Fibroblast of skin of abdomen (primary cell): ENCODE measurements at places on chromosomes 6 and 20.

DNA sequence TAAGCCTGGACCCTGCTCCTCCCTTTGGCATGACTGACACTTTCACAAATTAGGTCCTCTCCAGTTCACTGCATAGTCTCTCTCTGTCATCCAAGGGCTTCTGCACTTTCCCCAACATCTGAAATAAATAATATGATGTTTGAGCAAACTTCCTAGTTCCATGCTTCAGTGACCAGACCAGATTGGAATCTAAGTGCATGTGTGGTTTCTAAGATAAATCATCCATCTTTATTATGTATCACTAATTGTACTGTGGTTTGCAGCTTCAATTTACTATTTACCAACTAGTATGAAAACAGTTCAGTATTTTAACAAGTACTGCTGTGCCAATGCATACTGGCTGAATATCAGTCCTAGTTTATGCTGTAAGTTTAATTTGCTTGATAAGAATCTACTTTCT lies 18.7 kb downstream of the SESN1 start:
- DNase-seq, result peak; percentile 66

- peak; percentile 53 for DNase-seq
These were observed 102.5 kb downstream of the PRL start for GRCh38 chr6:22194188-22194921.

DNA sequence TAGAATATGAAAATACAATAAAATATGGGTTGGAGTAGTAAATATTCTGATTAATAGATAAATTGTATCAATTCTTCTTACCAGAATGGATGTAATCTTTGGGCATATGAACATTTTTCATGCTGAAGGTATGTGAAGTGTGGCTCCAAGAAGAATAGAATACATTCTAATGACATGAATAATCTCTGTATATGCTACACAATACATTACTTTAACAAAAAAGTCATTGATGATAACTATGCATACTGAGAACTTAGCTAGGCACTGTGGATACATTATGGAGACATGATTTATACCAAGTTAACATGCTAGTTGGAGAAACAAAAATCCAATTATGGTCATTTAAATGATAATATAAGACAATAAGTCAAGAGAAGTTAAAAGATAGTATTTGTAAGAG lies 62.7 kb upstream of the HDAC2 start:
- DNase-seq, result peak; percentile 62

GRCh38 chr20:51169813-51170212 lies 146.9 kb upstream of the KCNG1 start:
- DNase-seq, result no peak

DNA sequence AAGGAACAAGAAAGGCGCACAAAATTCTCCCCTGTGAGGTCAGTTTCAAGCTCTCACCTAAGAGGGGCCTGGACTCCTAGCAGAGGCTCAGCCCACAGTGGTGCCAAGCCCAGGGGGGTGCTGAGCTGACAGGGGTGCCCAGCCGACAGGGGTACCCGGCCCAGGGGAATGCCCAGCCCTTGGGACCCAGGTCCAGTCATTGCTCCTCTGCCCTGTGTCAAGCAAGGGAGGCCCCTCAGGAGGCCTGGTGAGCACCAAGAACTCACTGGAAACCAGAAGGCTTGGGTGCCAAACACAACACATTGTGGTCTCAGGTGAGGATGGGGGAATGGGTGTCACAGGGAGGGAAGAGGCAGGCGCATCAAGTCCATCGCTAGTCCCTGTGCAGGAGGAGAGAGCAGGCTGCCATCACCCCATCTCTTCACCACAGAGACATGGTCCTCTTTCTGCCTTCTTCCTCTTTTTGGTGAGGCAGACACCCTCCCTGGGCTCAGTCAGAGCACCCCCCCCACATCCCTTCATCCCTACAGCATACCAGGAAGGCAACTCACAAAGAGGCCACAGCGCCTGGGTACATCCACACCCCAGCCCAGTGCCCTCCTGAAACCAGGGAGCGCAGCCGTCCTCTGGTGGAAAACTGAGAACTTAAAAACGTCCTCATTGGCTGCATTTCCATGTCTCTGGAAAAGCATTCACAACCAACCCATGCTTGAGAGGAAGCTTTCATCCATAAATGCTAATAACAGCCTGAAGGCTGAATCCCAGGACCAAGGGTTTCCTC lies 111.3 kb downstream of the BANF2 start:
- DNase-seq, result no peak

- DNase-seq, result no peak
These were observed 119.7 kb downstream of the MAP3K4 start for GRCh38 chr6:161111261-161111660.

GRCh38 chr20:5545455-5545854 lies 204.7 kb upstream of the SHLD1 start:
- DNase-seq, result no peak

DNA sequence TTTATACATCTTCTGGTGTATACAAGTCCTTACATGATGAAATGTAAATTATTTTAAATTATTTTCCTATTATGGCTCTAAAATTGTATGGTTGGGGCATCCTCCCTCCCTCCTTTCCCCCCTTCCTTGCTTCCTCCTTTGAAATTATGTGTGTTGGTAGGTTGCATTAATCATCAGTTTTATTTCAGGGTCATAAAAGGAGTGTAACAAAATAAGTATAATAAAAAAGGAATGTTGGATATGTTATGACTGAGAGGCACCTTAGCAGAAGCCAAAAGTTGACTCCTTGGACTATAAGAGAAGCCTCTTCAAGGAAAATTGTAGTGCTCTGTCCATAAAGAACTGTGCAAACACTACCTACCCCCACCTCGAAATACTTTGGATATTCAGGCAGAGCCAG lies 46.6 kb upstream of the PTPRK start:
- peak; percentile 48 for DNase-seq

DNA sequence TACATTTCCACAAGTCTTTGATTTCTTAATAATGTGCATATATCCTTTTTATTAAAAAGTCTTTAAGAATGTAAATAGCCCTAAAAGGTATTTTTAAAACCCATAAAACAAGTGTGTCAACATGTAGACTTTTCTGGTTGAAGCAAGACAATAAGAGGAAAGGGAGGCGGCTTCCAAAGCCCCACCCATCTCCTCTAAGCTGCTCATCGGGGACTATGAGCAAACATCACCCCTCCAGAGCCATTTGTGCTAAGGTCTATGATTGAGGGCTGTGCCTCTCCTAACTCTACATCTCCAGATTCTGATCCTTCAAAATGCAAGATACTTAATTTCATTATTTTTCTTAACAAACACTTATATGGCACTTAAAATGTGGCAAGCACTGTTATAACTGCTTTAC lies 2.5 kb upstream of the NAA20 start:
- no peak for DNase-seq

DNA sequence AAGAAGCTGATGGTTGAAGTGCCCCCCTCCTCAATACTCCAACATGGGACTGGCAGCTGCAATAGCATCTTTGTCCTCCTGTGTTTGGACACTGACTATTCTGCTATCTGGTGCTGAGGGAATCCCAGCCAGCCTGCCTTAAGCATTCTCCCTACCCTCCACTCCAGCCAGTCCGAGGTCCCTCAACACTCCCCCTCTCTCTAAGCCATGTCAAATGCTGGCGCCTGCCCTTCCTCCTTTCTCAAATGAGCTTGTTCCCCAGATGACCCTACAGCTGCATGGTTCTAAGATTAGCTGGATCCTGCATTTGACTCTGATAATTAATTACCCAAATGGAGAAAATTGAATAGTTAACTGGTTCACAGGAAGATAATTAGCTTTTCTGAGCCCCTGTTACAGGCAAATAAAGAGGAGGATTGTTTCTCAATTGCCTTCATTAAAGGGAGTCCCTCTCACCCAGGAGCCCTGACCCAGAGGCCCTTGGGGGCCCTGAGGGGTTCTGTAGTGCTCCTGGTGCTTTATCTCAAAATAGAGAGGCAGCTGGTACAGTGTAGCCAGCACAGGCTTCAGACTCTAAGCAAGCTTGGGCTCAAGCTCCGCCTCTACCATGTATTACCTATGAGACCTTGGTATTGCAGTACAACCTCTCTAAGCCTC lies 37.9 kb upstream of the CHD6 start:
- no peak for DNase-seq

DNA sequence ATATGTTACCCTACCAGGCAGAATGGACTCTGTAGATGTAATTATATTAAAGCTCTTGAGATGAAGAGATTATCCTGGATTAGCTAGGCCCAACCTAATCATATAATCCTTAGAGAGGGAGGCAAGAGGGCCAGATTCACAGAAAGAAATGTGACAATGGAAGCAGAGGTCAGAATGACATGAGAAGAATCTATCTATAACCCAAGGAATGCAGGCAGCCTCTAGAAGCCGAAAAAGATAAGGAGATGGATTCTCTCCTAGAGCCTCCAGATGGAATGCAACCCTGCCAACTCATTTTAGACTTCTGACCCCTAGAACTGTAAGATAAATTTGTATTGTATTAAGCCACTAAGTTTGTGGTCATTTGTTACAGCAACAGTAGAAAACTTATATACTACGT lies 12.3 kb downstream of the PXT1 start:
- DNase-seq, result peak; percentile 34

DNA sequence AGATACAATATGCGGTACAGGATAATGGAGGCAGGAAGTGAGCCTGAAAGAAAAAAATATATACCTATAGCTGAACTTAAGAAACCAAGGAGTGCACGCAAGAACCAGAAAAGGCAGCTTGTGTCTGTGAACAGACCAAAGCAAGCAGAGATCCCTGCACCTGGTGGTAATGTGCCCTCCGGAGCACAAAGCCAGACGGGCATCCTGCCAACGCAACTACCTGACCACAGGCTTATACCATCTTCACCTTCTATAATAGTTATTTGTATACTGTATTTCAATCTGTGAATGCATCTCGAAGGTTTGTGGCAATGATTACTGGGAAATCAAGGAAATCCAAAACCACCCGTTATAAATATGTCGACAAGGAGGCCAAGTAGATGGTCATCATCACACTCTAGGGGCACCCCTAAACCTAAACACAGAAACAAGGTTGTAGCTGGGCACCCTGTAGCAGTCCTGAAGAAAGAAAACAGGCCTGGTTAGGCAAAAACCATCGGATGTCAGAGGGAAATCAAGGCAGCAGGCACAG lies 801 bp downstream of the FBXL4 start:
- DNase-seq, result peak; percentile 10

GRCh38 chr6:39599973-39600372 lies 125.2 kb downstream of the KIF6 start:
- DNase-seq, result peak; percentile 77

DNA sequence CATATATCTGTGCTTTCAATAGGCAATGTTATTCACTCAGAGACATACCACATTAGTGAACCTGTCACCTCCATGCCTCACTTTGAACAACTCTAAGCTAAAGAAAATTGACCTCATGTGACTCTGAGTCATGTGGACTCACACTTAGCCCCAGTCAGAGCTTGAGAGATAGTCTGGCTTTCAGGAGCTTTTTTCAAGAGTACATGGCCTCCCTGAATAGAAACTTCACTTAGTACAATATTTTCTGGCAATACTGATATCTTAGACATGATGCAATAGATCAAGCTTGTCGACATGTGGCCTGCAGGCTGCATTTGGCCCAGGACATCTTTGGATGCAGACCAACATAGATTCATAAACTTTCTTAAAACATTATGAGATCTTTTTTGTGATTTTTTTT lies 8.5 kb downstream of the SPTLC3 start:
- DNase-seq, result no peak

DNA sequence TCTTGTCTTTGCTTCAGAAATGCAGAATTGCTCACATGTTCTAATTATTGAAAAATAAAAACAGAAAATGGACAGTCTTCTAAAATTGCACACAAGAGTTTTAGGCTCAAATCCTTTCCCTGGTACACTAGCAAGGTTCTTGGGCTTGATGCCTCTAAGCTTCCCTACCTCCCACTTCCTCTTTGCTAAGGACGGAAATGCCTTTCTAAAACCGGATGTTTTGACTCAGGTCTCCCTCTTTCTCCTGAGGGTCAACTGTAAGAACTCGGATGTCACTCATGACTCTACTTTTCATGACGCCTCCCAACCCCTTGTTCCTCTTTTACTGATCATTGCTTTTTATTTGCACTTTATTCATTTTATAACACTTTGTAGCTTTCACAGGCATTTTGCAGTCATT lies 613.5 kb downstream of the C6orf118 start:
- no peak for DNase-seq

DNA sequence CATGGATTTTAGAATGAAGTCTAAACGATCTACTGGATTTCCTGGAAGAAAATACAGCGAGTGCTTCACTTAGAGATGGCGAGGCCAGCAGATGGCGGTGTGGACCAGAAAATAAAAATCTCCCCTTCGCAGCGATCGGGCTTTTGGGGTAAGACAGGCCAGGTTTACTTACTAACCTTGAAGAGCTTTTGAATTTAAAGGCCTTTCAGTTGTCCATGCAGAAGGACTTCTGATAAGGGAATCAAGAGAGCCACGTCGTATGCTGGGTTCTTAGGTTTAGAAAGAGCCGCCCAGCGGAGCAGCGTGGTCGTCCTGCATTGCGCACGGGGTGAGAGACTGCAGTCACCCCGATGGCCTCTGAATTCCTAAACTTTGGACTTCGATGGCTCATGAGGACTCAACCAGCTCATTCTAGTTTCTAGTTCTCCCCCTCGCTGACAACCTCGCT lies 125.2 kb upstream of the RALGAPA2 start:
- DNase-seq, result peak; percentile 40

GRCh38 chr6:170136541-170137175 lies 154.2 kb downstream of the DLL1 start:
- DNase-seq, result no peak

- DNase-seq, result peak; percentile 45
These were observed 5.6 kb downstream of the BRD2 start for GRCh38 chr6:32974016-32974333.

DNA sequence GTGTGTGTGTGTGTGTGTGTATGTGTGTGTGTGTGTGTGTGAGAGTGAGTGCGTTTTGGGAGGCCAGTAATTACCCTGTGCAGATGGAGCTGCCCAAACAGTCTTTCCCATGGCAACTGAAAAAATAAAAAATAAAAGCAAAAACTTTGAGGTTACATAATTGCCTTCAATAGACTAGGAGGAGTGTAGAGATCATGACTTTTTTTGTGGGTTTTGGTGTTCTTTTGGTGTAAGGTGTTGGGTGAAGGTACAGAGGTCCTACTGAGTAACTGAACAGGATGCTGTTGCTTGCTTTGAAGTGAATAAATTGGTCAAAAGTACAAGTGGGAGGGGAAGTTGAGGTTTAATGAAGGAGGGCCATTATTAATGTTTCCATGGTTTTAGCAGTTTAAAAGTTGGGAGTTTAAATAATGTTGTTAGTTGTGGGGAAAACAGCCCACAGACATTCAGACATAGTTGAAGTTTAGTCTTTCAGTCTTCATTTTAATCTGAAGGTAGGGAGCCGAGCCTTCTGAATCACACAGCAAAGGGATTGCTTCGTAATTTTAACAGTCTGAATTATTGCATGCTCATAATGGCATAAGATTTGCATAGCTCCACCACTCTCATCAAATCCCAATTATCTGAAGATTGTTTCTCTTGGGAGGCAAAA lies 251.4 kb downstream of the PRL start:
- DNase-seq, result no peak

DNA sequence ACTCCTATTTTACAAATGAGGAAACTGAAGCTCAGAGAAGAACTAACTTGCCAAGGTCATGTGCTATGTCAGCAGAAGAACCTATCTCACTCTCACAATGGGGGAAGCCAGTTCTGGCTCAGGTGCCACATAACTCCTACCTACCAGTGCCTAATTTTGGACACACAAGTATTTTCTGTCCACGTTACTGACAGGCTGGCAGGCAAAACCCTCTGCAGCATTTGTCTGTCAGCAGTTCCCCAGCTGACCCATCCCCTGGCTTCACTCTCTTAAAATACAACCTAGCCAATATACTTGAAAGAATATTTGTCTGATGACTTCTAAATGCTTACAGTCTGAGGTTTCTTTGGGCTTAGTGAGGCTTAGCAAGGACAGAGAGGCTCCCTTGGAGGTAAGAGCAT lies 15.5 kb downstream of the GSS start:
- DNase-seq, result no peak
